ENCODE measurements at places on chromosomes 6 and 20.

DNA sequence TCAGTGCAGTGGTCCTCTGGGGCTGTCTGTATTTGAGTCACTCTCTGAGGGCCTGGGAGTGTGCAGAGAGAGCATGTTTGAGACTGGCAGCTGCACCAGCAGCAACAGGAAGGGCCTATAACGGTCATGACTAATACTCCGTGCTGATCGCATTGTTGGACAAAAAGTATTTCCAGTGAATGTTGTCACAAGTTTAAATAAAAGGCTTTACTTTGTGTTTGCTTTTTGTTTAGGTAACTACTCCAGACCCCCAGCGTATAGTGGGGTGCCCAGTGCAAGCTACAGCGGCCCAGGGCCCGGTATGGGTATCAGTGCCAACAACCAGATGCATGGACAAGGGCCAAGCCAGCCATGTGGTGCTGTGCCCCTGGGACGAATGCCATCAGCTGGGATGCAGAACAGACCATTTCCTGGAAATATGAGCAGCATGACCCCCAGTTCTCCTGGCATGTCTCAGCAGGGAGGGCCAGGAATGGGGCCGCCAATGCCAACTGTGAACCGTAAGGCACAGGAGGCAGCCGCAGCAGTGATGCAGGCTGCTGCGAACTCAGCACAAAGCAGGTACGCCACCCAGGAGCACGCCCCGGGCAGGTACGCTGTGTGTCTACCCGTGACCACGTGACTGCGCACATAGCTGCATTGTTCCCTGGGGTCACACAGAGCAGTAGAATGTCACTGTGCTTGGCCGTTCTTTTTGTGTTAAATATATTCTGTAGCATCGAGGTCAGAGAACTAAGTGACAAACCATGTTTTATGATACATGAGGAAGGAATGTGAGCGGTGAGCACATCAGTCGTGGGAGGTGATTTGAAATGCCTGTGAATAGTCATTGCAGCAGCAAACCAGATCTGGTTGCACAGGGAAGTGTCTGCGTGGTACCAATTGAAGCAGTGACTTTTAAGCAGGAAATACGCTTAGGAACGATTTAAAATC is 174.7 kb downstream of the TMEM242 start:
- DNase-seq = no peak

DNA sequence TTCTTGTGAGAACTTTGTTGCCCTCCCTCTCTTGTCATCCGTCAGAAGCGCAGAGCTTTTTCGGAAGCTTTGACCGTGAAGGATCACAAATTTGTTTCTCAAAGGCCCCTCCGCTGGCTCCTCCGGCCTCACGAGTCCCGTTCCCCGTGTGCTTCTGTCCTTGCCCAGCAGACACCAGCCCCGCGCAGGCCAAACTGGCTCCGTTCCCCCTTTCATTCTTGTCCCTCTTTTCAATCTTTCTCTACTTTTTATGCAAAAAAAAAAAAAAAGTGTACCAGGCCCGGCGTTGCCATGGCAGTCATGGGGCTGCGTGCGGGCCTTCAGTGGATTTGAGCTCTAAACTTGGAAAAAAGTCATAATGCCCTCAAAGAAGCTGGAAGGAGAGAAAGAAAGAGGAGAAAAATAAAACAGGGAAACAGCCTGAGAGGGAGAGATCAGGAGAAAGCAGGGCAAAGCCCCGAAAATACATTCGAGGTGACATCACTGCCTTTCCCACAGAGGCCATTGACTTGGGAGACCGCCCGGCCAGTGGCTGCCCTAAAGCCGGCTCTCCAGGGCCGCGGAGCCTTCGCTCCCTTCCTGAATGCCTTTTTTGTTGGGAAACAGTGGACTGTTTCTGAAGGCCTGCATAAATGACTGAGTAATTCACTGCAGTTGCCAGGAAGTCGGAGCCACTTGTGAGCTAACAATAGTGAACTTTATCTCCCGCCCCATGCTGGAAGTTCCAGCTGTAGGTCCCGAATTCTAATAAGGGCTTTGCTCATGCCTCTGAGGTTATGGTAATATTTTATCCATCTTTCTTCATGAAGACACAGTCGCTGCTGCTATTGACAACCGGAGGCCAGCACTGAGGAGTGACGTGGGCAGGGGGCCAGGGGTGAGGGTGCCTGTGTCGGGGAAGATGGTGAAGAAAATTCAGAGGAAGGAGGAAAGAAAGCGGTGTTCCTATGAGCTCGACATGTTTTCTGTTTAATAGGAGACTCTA is 670.9 kb downstream of the QKI start:
- DNase-seq = peak; percentile 68

DNA sequence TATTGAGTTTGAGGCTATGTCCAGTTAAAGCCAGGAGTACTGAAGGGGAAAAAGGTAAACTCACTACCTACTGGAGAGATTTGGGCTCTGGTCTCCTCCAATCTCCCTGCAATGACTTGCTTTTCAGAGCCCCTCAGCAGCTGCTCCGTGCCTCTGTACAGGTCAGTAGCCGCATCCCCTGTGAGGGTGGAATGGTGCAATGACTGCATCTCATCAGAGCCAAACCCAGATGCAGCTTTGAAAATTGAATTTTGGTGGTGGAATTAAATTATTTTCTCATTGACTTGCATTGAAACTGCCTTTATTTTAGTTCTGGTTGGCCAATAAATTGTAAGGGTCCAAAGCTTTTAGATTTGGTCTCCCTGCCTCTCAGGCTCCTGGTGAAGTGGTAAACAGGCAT is 166.7 kb downstream of the DLL1 start:
- DNase-seq = no peak

GRCh38 chr20:49029203-49029602 is 16.9 kb upstream of the CSE1L start:
- DNase-seq = no peak

- DNase-seq = no peak
Observed at GRCh38 chr20:41030531-41031242, 2.1 kb downstream of the TOP1 start.

DNA sequence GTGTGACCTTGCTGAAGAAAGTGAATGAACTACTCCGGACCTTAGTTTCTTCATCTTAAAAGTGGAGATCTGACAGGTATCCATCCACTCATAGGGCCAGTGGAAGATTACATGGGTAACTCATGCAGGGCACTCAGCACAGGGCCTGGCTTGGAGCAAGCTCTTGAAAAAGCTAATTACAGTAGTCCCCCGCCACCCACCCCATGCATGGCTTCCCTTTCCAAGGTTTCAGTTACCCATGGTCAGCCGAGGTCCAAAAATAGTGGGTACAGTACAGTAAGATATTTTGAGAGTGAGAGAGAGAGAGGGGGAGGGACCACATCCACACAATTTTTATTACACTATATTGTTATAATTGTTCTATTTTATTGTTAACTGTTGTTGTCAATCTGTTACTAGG is 7.1 kb upstream of the PMEPA1 start:
- no peak for DNase-seq

GRCh38 chr20:19487420-19487819 is 270.6 kb upstream of the RIN2 start:
- DNase-seq = no peak

DNA sequence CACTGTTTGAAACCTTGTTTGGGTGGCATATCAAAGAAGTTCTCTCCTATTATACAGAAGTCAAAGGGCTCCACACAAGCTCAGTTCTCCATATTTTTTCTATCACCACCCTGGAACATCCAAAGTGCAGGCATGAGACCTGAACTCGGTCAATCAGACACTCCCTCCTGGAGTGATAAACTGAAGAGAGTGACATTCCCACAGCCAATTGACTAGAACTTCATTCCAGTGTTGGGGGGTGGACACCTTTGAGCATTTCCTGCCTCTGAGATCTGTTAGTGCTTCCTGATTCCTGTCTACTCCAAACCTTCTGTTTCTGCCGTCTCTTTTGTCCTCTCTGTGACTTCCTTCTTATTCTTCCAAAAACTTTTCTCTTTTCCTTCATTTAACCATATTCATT is 220.7 kb upstream of the NOX3 start:
- DNase-seq = no peak

DNA sequence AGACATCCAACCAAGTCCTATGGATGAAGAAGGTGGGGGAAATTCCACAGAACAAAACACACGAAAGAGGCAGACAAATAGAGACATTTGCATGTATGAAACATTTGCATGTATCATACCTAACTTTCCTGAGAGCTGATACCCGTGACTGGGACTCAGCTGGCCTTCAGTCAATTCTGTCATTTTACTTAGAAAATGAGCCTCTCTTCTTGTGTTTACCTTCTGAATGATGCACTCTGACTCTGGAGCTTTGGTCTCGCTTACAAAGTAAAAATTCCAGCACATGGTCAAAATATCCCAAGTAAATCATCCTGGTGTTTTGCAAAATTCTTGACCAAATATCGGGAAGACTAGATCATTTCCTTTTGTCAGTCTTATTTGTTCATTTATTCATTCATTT is 46.9 kb downstream of the MMUT start:
- DNase-seq = no peak

GRCh38 chr6:46184114-46184513 is 13.3 kb upstream of the ENPP5 start:
- no peak for DNase-seq

DNA sequence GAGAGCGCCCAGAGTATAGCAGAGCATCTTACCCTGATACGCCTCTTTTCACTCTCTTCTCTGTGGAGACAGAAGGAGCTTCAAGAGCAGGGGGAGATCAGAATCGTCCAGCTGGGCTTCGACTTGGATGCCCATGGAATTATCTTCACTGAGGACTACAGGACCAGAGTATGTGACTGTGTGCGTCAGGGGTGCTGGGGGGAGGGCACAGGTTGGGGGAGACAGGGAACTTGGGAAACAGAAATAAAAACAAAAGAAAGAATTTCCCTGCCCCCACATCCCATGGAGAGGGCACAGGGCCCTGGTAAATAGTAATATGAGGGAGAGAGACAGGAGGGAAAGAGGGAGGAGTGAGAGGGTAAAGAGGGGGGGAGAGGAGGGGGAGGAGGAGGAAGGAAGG is 3.0 kb upstream of the C4A start:
- DNase-seq = no peak

- peak; percentile 30 for DNase-seq
Observed at GRCh38 chr20:13261460-13262301, 40.6 kb downstream of the ISM1 start.

DNA sequence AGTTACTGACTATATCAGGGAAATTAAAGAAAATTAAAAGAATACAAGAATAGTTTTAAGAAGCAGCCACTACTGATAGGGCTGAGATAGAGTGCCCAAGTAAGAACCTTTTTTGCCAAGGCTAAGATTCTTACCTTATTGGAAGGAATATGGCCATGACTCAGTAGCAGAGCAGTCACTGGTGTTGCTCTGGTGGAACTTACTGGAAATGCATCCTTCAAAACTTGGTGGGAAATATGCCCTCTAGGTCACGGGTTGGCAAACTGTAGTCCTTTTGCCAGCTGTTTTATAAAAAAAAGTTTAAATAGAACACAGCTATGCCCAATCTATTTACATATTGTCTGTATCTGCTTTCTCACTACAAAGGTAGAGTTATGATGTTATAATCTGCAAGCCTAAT is 6.0 kb downstream of the HSF2 start:
- no peak for DNase-seq

DNA sequence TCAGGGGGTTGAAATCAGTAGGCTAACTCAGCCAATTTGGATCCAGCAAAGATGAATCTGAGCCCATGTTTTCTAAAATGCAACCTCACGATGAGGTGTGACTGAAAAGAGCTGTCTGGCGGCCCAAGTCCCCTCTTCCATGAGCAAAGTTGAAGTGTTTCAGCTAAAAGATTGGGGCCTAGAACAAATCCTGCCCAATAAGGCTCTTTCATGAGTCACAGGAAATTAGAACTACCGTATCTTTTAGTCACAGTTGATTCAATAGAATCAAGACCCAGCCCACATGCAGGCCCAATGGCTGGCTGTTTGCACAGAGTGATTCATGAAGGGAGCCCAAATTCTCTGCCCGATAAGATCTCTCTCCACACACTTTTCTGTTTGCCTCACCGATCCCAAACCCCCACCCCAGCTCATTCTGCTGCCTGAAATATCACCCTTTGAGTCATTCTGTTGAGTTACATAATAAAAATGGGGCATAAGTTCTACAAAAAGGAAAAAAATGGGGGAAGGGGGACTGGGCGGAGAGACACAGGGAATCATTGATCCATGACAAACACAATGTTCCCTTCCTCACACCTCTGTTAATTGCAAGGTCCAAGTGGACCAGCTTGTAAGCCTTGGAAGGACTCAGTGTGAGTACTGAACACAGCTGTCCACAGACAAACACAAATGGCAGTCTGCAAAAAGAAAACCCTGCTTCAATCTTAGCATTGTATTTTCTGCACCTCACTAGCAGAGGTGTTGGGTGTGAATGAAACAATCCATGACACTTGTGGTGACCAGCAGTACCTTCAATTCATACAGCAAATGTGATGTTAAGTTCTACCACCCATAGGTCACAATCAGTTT is 13.8 kb downstream of the FOXQ1 start:
- DNase-seq = no peak

DNA sequence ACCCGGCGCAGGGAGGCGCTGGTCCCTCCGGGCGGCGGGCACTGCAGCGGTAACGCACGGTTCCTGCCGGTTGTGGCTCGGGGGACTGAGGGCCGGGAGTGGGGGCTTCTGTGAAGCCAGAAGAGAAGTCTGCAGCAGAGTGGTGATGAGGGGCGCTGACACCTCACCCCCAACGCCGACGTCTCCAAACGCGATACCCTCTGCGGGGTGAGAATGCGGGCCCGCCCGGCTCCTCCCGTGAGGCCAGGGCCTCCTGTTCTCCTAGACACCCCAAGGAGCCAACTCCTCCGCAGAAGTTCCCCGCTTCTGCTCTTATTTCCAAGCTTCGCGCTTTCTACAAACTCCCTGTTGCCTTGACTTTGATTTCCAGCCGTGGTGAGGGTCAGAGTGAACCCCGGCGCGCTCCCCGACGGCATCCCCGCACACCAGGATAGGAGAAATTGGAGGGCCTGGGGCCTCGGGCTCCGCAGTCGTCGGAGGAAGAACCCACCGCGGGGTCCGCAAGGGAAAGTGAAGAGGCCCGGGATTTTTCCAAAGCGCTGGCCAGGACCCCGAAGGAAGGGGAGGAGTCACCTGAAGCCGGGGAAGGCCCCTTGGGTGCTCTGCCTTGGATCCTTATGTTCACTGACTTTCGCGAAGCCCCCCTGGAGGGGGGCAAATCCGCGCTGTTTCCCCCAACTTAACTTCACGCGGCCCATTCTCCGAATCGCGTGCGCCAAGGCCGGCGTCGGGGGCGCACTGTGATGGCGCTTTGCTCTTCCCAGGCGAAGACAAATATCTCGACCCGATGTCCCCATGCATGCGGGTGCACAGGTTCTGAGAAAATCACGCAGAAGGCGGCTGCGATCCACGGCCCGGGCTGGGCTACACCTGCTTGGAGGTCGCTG is 3.1 kb upstream of the INSM1 start:
- no peak for DNase-seq

DNA sequence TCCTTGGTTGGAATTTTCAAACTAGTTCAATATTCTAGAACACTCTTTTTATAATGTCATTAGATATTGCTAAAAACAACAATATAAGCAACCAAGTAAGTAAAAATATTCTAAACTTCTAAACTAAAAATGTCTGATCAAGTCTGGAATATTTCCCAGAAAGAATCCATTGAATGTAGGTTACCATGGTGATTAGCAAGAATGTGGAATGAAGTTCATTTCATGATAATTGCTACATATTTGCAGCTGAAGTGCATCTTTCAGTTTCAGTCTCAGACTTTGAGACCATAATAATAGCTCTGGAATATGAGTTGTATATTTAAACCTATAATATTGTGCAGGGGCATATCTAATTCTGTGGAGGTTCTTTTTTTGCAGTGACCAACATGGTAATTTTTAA is 61.0 kb upstream of the NKAIN2 start:
- DNase-seq = no peak
